ENCODE measurements at places on chromosomes 6 and 20. TPM values are rescaled to one million over a fixed set of nuclear protein-coding genes. Genes with fewer than 3 reads are reported as not detected.

GRCh38 chr20:25483431-25484132 is 76.1 kb downstream of the GINS1 start:
- no peak for DNase-seq

Gene ELOVL2
- total RNA-seq: 0.23 TPM

Gene SLC52A3
- total RNA-seq: 1.1 TPM

DNA sequence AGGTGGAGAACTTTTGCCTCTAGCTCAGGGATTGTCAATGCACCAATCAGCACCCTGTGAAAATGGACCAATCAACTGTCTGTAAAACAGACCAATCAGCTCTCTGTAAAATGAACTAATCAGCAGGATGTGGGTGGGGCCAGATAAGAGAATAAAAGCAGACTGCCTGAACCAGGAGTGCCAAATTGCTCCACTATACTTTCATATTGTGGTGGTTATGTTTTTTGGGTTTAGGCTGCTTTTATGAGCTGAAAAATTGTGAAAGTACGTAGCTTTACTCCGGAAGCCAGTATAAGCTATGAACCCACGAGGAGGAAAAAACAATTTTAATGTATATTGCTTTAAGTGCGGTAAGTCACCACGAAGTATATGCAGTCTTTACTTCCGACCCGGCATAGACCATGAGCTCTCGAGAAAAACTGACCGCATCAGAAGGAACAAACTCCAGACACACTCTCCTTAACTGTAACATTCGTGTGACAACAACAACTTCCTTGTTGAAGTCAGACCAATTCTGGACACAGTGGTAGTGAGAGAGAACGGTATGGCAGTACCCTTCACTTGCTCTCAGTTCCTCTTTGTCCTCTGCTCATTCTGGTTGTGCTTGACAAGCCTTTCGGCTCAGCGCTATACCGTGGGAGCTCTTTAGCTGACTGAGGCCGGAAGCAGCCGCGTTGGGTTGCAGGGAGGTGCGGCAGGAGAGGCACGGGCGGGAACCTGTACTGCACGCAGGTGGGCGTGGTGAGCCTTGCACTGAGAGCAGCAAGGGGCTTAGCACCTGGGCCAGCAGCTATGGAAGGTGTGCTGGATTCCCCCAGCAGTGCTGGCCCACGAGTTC is 81.9 kb upstream of the E2F3 start:
- peak; percentile 80 for DNase-seq

DNA sequence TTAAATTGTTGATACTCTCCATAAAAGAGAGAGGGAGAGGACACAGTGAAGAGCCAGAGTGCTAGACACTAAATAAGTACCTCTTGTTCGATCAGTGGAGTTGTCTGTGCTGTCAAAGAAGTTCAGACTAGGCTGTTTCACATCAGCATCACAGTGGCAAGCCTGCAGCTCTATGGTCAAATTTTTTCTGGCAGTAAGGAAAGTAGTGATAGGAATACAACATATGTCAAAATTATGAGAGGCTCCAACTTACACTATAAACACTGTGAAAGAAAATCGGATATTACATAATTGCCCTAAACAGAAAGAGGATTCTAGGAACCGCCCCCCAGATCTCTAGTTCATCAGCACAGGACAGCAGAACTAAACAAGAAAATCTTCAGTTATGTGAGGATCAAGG is 23.1 kb downstream of the DNAH8 start:
- DNase-seq: no peak

- DNase-seq: no peak
Measured at GRCh38 chr20:64203037-64203777, 39.0 kb downstream of the MYT1 start.

- no peak for DNase-seq
Measured at GRCh38 chr6:21367649-21368154, 225.8 kb upstream of the SOX4 start.

Gene FOXS1
- total RNA-seq: 5.0 TPM

- no peak for DNase-seq
Measured at GRCh38 chr20:39861381-39861780, 827.7 kb downstream of the MAFB start.

DNA sequence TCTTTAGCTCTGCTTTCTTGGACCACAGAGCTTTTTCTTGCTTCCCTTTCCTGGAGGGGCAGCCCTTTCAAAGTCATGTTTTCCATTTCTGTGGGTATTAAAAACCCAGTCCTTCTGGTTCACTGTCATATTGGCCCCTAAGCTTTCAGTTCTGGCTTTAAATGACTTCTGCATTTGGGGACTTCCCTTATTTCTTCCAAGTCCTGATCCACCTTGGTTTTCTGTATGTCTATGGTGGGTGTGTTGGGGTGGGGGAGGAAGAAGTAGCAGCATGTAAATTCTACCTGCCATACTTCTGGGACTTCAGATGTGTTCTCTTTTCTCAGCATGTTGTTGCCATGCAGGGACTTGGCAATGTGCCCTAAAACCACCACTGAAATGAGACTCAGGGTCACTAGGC is 77.1 kb upstream of the EMILIN3 start:
- DNase-seq: no peak
